Activated naive CD8-positive, alpha-beta T cell treated with anti-CD3 and anti-CD28 coated beads for 36 hours (primary cell): ENCODE measurements at places on chromosomes 6 and 20. TPM values are rescaled to one million over a fixed set of nuclear protein-coding genes. Genes with fewer than 3 reads are reported as not detected.

Gene STX11
- 38.5 TPM for total RNA-seq

Gene IRAK1BP1
- total RNA-seq, result 3.5 TPM

Gene HEY2
- not detected for total RNA-seq

Gene ETV7
- 2.8 TPM for total RNA-seq

Gene EDEM2
- total RNA-seq, result 15.3 TPM

Gene RSPH4A
- 0.23 TPM for total RNA-seq

Gene PLCB4
- total RNA-seq, result not detected

Gene CLDN20
- not detected for total RNA-seq

Gene GPX5
- total RNA-seq, result not detected

Gene NTSR1
- not detected for total RNA-seq

Gene OPRM1
- not detected for total RNA-seq

Gene DDX27
- total RNA-seq, result 67.6 TPM

Gene MOCS1
- total RNA-seq, result 4.1 TPM

Gene DST
- total RNA-seq, result 1.8 TPM

Gene TSHZ2
- 0.54 TPM for total RNA-seq

Gene ECT2L
- not detected for total RNA-seq

Gene CRISP3
- not detected for total RNA-seq
